ENCODE measurements at places on chromosomes 12 and 14.

GRCh38 chr12:41681898-41682297 lies 462.8 kb downstream of the GXYLT1 start:
- no peak for DNase-seq

DNA sequence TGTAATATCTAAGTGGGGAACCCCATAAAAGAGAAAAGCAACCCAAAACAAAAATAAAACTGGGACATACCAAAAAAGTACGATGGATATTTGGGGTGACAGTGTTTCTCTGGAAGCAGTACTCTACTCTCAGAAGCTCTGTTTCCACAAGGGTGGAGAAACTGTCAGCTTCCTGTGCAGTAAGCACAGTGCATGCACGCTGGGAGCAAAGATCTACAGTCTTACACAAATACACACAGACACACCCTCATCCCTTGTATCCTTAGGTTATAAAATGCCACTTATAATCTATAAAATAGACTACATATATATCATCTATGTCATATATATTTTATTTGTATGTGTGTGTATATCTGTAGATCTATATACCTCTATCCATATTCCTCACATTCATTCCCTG lies 225.8 kb upstream of the SOX5 start:
- DNase-seq: no peak

GRCh38 chr12:124694846-124695497 lies 127.6 kb upstream of the NCOR2 start:
- DNase-seq: no peak

DNA sequence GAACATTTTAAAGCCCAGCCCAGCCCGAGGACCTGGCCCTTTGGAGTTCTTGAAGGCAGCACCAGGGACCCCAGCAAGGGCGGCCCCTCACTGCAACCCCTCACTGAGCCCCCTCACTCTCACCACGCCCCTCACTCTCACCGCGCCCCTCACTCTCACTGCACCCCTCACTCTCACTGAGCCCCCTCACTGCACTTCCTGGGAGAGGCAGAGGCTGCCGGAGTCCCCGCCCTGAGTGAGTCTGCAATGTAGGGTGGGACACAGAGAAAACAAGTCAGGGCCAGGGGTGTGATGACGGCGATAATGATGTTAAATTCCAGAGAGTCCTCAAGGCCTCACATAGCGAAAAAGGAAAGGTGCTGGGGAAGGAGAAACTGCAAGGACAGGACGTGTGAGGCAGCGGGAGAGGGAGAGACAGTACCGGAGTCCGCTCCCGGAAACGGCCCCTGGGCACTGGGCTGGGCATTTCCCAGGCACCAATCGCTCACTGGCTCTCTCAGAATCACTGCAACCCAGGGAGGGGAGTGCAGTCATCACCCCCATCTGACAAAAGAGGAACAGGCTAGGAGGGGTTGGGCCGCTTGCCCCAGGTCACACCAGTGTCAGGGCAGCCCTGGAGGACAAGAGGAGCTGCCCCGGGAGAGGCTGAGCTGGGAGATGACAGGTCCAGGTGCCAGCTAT lies 24.9 kb downstream of the CCDC88C start:
- DNase-seq: no peak

DNA sequence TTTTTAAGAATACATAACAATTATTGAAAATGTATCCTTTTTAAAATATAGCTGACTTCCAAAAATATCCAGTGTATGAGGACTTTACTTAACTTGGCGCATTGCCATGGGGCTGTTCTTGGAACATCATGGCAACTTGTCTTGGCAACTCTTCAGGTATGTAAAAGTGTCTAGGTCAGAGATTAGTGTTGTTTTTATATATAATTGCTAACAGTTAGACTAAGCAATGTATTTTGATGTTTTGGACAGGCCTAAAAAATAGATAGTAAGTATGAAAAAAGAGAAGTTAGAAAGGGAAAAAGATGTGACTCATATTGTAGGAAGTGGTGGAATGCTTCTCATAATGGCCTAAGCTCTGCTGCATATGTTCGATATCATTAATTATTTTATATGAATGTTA lies 70.9 kb downstream of the MON2 start:
- no peak for DNase-seq

DNA sequence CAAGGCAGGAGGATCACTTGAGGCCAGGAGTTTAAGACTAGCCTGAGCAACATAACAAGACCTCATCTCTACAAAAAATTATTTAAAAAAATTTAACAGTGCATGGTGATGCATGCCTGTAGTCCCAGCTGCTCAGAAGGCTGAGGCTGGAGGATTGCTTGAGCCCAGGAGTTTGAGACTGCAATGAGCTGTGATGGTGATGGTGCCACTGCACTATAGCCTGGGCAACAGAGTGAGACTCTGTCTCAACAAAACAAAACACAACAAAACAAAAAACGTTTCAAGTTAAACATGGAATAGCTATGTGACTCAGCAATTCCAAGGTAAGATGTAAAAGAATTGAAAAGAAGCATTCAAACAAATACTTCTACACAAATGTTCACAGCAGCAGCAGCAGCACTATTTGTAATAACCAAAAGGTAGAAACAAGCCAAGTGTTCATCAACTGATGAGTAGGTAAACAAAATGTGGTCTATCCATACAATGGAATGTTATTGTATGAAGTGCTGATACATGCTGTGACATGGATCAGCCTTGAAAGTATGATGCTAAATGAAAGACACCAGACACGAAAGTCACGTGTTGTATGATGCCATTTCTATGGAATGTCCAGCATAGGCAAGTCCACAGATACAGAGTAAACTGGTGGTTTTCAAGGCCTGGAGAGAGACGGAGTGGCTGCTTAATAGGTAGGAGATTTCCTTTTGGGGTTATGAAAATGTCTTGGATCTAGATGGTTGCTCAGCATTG lies 31.4 kb downstream of the CFAP251 start:
- no peak for DNase-seq

- DNase-seq: no peak
These were observed 700.0 kb downstream of the TMTC2 start for GRCh38 chr12:83386527-83387264.

DNA sequence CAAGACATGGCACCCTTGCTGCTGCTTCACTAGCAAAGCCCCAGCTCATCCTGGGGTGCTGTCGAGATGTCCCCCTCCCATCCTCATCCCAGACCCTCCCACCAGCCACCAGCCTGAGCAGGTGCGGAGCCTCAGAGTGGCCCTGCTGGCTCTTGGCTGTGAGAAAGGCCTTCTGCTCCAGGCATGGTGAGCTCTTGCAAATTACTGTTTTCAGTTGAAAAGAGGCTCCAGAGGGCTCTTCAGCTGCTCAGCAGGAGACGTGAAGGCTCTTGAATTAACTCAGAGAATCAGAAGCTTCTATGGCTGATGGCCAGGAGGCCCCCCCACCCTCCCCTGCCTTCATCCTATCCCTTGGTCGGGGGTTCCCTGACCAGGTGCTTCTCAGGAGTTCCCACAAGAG lies 44.1 kb downstream of the WSCD2 start:
- no peak for DNase-seq

DNA sequence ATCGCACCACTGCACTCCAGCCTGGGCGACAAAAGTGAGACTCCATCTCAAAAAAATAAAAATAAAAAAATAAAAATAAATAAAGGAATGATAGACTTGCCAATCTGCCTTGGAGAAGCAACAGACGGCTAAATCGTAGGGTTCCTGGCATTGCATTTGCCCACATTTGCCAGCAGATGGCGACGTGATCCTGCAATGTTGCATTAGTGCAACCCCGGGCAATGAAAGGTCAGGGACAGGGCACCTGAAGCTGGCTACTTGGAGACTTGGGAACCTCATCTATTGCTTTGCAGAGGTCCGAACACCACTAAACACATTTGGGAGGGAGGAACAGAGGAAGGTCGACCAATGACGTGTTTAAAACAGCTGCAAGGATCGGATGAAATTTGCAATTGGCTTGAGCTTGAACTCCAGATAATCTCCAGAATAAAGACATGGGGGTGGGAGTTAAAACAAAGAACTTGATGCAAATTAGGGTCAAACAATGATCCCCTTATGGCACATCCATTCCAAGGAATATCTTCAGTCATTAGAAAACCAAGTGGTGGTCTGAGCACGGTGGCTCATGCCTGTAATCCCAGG lies 34.6 kb downstream of the SPRING1 start:
- peak; percentile 73 for DNase-seq

DNA sequence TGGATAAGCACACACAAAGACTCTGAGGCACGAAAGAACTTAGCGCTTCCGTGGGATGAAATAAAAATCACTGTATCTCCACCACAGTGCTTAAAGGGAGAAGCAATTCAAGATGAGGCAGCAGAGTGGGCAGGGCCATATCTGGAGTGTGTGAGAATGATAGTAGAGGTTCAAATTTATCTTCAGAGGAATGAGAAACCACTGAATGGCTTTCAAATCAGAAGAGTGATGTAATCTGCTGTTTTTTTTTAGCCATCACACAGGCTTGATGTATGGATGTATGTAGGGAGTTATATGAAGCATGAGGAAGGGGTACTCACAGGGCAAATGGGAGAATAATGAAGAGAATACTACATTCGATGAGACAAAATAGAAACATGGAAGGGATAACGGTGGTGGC lies 24.1 kb downstream of the MDGA2 start:
- no peak for DNase-seq

- DNase-seq: no peak
These were observed 263.4 kb upstream of the PLEKHG7 start for GRCh38 chr12:92439420-92439805.

DNA sequence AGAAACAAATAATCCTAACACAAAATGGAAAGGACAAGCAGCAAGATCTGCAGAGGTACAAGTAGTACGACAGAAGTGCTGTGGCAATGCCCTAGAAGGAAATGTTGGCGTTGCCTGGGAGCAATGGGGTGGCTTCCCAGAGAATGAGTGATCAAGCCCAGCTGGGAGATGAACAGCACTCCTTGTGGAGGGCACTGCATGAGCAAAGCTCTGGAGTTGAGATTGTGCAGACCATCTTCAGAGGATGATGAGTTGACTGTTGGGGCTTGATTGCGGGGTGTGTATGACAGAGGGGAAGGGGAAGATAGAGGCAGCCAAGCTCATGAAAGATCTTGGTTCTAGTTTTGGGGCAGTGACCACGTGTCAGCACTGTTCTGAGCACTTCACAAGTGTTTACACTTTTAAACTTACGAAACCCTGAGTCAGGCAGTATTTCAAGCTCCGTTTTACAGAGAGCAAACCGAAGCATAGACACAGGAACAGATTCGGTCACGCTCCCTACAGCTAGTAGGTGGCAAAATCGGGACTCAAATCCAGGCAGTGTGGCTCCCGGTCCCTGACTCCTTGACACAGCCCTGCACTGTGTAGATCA lies 127.2 kb upstream of the LHX5 start:
- no peak for DNase-seq

GRCh38 chr14:100666403-100666802 lies 60.3 kb upstream of the DLK1 start:
- DNase-seq: no peak

GRCh38 chr14:89811954-89812575 lies 142.5 kb downstream of the EFCAB11 start:
- DNase-seq: no peak

DNA sequence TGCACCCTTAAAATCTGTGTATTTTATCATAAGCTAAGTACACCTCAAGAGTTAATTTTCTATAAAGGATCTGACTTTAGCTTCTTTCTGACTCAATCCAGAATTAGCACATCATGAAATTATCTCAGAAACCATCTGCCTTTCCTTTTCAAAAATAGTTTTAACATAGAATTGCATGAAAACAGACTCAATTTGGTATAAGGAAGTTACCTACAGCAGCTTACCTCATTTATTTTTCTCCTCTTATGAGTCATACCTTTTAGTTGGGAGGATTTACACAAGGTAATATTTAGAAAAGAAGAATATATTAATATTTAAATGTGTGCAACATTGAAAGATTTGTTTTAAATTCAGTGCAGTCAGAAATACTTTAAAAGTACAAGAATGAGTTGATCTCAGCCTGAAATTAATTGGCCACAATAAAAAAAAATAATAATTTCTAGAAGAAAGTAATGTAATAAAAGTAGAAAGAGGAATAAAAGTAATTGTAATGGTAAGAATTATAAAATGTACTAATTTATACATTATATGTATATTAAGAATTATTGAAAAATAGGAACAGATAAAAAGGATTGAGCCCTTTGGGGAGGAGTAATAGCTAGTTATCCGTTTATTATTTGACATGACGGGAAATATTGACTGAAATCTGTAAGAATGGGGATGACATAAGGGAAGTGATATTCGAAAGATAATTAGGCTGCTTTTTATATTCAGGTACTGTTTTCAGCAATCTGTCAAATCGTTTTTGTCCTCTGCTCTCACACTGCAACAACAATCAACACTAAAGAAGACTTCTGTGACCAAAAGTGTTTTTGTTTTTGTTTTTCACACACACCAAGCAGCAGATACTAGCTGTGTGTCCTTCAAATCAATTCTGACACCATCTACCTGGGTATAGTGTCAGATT lies 20.5 kb downstream of the ADAM21 start:
- DNase-seq: peak; percentile 46

- no peak for DNase-seq
These were observed 378.4 kb downstream of the BTG1 start for GRCh38 chr12:91767237-91767636.

GRCh38 chr12:57726151-57726883 lies 12.2 kb downstream of the AGAP2 start:
- peak; percentile 16 for DNase-seq

GRCh38 chr12:8012651-8013309 lies 19.7 kb upstream of the FOXJ2 start:
- DNase-seq: no peak

GRCh38 chr14:92928258-92928629 lies 5.3 kb downstream of the CHGA start:
- no peak for DNase-seq

GRCh38 chr14:65958664-65959562 lies 527.3 kb upstream of the CCDC196 start:
- DNase-seq: peak; percentile 48

DNA sequence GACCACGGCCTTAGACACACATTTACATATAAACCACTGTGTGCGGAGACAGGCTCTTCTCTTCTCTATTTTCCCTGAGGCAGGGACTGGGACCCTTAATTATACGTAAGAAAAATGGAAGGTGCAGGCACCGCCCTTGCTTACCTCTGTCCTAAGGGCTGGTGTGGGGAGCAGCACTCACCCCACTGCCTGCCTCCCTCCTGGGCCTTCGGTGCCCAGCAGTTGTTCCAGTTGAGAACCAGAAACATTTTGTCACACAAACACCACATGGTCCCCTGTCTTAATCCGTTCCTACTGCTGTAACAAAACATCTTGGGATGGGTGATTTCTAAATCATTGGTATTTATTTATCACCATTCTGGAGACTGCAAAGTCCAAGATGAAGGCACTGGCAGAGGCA lies 192.7 kb upstream of the DIO3 start:
- no peak for DNase-seq

DNA sequence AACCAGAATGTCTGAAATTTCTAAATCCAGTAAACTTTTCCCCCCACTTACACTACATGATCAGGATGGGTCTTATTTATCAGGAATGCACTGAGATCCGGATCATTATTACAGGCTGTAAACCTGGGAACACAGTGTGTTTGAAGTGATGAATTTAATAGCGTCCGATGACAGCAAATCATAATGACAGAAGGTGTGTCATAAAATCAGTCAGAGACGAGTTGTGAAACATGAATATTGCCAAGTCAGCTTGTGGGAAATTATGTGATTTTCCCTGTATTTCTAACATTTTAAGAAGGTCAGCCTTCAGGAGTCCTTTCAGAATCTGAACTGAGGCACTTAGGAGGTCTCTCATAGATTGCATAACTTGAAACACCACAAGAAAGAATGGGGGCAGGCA lies 36.7 kb downstream of the RERG start:
- DNase-seq: no peak

GRCh38 chr12:47107926-47108325 lies 28.2 kb upstream of the AMIGO2 start:
- DNase-seq: no peak

- no peak for DNase-seq
These were observed 35.9 kb upstream of the EGLN3 start for GRCh38 chr14:33986804-33987203.

- no peak for DNase-seq
These were observed 158.9 kb downstream of the TMX1 start for GRCh38 chr14:51398898-51399297.
